ENCODE measurements at places on chromosomes 13 and 19. TPM values are rescaled to one million over a fixed set of nuclear protein-coding genes. Genes with fewer than 3 reads are reported as not detected.

DPF1 gene
- 1.1 TPM for total RNA-seq

CTXN1 gene
- total RNA-seq = 0.63 TPM

SMIM24 gene
- total RNA-seq = not detected

TRMT1 gene
- 16.5 TPM for total RNA-seq

ITGBL1 gene
- 8.5 TPM for total RNA-seq

PSG6 gene
- not detected for total RNA-seq

SYCN gene
- total RNA-seq = not detected

ABHD13 gene
- 18.0 TPM for total RNA-seq

GPR4 gene
- 0.32 TPM for total RNA-seq

SLC6A16 gene
- total RNA-seq = 0.26 TPM

APC2 gene
- 1.2 TPM for total RNA-seq

ZNF682 gene
- 17.4 TPM for total RNA-seq

ANGPTL8 gene
- not detected for total RNA-seq

RFPL4A gene
- total RNA-seq = 0.58 TPM

SOX1 gene
- total RNA-seq = not detected

PLIN5 gene
- 1.4 TPM for total RNA-seq

SIGLEC12 gene
- total RNA-seq = 0.11 TPM

ZNF536 gene
- total RNA-seq = 34.4 TPM

TPTE2 gene
- 0.16 TPM for total RNA-seq

MCEMP1 gene
- 0.26 TPM for total RNA-seq

PLEKHF1 gene
- 13.4 TPM for total RNA-seq

ZNF497 gene
- 2.1 TPM for total RNA-seq

CD209 gene
- total RNA-seq = 6.2 TPM

UQCRFS1 gene
- 21.7 TPM for total RNA-seq

BLOC1S3 gene
- 3.9 TPM for total RNA-seq

FAAP24 gene
- total RNA-seq = 2.4 TPM

STOML3 gene
- total RNA-seq = not detected

PRSS57 gene
- total RNA-seq = not detected

ATP8B3 gene
- 1.4 TPM for total RNA-seq

PGLYRP1 gene
- not detected for total RNA-seq

ZNF625 gene
- 26.9 TPM for total RNA-seq

OR7A5 gene
- total RNA-seq = not detected

GZMM gene
- 0.63 TPM for total RNA-seq

KIR2DL1 gene
- not detected for total RNA-seq

TMEM259 gene
- total RNA-seq = 34.5 TPM
